ENCODE measurements at places on chromosomes 2 and 18.

DNA sequence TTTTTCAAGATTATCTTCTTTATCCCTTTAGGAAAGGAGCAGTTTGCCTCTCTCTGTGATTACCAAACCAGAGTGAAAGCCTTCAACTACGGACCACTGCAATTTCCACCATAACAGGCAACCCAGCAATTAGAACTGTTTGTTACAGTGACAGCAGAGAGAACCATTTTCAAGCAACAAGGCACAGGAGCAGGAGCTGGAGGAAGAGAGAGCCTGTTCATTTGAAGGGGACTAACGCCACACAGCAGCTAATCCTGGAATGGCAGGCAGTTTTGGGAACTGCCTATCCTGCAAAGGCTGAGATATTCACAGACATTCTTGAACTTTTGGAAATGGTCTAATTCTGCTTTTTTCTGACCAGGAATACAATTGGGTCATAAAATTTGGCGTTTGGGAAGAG, 1541.9 kb upstream of the PIK3C3 start:
- DNase-seq = peak; percentile 18

DNA sequence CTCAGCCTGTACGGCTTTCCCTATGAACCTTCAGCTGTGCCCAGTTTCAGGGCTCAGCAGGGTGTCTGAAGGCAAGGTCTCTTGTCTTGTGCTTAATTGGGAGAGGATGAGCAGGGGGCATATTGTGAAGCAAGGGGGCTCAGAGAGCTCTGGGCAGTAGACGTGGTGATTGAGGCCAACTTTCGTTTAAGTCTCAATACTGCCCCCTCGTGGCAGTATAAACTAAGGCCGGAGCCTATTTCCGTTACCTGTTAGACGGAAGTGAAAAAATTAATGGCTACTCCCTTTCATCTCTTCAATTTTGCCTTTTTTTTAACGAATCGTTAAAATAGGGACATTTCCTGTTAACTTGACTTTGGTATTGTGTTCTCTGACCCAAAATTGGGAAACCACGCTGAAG, 193.4 kb downstream of the TDRD15 start:
- peak; percentile 18 for DNase-seq

- DNase-seq = no peak
Measured at GRCh38 chr2:205683502-205684367, 1.4 kb downstream of the NRP2 start.

DNA sequence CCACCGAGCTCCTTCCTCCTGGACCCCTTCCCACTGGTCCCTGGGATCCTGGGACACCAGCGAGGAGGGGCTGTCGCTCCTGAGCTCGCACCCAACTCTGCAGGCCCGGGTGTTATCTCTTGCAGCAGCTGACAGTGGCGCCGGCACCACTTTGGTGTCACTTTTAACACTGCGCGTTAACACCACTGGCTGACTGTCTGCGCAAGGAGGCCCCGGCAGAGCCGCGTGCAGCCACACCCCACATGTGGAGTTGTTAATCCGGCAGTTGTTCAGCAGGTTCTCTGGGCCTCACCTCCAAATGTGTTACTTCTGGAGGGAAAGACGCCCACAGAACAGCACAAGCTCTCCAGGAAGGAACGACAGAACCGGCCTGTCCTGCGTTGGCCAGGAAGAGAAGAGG, 155.0 kb upstream of the GLI2 start:
- DNase-seq = no peak

- no peak for DNase-seq
Measured at GRCh38 chr2:160061944-160062291, 497 bp downstream of the PLA2R1 start.

GRCh38 chr2:25972049-25972823, 10.1 kb downstream of the KIF3C start:
- DNase-seq = peak; percentile 64
